Vagina (tissue), 2 donors: ENCODE measurements at places on chromosomes 4 and X.

DNA sequence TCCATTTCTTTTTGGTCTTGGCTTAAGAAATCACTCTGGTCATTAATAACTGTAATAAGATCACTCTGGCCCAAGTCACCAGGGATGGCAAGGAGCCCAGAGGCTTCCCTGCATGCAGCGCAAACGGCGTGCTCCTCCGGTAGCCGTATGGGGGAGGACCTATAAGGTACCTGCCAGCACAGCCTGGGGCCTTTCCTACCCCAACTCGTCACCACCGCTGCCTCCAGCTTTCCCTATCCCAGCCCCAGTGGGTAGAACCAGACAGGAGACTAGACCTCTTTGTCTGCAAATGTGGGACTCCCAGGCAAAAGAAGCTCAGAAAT is 25.9 kb downstream of the HAND2 start:
- DNase-seq: peak; percentile 74

GRCh38 chr4:170247596-170247995 is 157.8 kb upstream of the AADAT start:
- DNase-seq: no peak

- peak; percentile 52 for DNase-seq
Observed at GRCh38 chr4:5371415-5372190, 320.3 kb downstream of the STK32B start.

DNA sequence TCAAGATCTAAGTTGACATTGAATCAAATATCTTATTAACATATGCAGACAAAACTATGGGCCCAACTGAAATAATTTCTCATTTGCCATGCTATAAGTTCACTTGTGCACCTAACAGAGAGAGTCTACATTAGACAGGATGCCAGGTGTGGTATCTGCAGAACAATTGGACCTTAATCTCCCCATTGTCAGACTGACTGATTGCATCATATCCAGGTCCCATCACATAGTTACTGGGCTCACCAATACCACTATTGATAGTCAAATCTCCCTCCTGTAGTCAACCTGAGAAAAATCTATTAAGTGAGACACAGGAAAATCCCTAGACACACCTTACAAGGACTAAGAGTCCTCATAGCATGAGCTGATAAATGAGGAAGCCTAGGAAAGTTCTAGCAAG is 156.0 kb upstream of the FRG1 start:
- DNase-seq: no peak

- no peak for DNase-seq
Observed at GRCh38 chr4:143486314-143486713, 27.2 kb upstream of the SMARCA5 start.

DNA sequence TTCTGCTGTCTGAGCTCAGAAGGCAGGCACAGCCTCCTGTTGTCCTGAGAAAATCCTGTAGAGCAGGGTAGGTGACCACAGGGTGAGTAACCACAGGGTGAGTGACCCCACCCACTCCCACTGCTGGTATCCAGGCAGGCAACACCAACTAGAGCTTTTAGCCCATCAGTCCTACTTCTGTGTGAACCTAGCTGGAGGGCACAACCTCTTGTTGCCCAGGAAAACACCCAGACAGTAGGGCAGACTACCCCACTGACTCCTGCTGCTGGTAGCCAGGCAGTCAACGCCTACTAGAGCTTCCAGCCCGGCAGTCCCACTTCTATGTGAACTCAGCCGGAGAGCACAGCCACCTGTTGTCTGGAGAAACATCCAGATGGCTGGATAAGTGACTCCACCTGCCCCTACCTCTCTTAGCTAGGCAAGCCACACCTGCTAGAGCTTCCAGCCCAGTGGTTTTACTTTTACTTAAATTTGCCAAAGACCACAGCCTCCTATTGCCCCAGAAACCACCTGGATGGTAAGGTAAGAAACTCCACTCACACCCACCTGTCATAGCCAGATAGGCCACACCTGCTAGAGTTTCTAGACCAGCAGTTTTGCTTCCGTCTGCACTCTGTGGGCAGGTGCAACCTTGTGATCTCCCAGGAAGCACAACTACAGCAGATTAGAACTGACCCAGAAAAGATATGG is 371.6 kb downstream of the INPP4B start:
- DNase-seq: no peak

DNA sequence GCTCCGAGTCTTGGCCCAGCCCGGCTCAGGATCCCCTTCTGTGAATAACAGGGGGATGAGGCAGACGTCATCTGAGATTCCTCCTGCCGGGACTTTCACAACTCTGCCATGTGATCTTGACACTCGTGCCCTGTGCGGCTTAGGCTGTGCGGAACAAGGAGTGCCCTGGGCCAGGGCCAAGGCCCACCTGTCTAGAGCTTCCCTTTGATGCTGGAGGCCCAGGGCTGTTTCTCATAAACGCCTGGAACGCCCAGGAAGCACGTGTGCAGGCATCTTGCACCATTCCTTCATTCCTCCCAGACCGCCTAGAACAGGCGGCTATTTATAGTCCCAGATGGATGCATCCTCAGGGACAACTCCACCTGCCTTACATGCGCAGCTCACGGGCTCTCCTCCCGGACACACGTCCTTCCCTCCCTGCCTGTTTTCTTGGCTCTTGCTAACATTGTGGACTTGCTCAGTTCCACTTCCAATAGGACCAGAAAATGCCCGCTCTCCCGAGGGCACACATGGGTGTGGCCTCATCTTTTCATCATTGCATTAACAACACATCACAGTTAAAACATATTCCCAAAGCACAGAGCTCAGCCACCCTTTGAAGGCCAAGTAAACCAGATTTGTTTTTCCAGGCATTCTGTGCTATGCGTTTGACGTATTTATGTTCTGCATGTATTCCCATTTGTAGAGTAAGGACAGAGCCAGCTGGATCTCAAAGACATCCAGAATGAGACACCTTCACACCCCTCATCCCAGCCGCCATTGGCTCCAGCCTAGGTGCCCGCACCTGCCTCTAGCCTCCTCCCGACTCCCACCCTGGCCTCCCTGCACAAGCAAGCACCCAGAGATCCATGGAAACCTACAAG is 57.2 kb downstream of the ABLIM2 start:
- no peak for DNase-seq

- DNase-seq: no peak
Observed at GRCh38 chrX:1591863-1592469, 562 bp downstream of the AKAP17A start.

GRCh38 chr4:158799013-158799770 is 30.4 kb downstream of the FNIP2 start:
- DNase-seq: no peak

- DNase-seq: no peak
Observed at GRCh38 chr4:118114720-118115119, 80.4 kb downstream of the NDST3 start.
